Substantia nigra (tissue), 51 donors: ENCODE measurements at places on chromosomes 7 and 10.

- DNase-seq, result no peak
Observed at GRCh38 chr10:55232553-55232952, 431.5 kb upstream of the PCDH15 start.

- no peak for DNase-seq
Observed at GRCh38 chr7:33873518-33873917, 31.8 kb upstream of the BMPER start.

GRCh38 chr10:101032637-101033224 lies 1.7 kb downstream of the SFXN3 start:
- peak; percentile 61 for DNase-seq

DNA sequence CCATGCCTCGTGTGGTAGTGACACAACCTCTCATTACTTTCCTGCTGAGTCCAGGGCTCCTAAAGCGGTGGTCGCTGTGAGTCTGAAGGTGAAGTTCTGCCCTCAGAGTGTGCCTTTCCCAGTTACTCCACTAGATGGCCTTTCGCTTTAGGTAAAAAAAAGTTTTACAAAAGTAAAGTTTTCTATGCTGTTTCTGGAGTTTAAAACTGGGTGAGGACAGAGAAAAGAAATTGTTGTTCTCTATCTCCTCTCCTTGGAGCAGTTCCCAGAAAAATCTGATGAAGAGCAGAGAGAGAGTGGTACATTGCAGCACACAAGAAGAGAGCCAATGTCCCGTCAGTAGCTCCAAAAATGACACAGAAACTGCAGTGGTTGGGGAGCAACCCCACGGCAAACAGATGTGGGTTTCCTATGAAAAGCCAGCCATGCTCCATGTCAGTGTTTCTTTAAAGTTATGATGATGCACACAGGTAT lies 257.1 kb downstream of the GLI3 start:
- no peak for DNase-seq

- DNase-seq, result no peak
Observed at GRCh38 chr10:125779403-125780327, 4.0 kb upstream of the MMP21 start.

DNA sequence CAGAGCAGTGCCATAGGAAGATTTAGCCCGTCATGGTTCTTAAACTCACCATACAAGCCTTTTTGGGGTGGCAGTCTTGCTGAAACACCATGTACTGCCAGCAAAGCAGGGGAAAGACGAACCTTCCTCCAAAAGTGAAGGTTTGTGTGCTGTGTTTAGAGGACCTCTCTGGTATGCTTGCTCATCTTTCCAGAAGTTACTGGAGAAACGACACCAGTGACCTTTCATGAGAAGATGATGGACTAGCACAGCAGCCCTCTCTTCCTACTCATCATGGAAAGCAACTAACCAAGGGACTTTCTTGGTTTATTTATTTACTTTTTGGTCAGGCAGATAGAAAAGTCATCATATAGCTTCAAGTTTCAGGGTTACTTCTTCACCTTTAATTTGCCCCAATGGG lies 247.4 kb downstream of the PTEN start:
- no peak for DNase-seq

GRCh38 chr10:132374176-132374575 lies 22.8 kb upstream of the PWWP2B start:
- no peak for DNase-seq

DNA sequence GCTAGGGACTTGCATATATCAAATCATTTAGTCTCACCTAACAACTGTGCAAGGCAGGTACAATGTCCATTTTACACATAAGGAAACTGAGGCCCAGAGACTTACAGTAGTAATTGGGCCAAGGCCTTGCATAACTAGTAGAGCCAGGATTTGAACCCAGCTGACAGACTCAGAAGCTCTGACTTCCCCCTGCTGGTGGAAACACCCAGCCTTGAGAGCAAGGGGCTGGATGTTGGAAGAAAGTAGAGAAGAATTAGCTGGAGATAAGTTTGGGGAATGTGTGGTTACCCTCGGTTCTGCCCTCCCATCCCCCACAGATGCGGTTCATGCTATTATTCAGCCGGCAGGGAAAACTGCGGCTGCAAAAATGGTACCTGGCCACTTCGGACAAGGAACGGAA lies 2.0 kb downstream of the AP1S1 start:
- no peak for DNase-seq

- no peak for DNase-seq
Observed at GRCh38 chr7:47614450-47614849, 32.5 kb upstream of the TNS3 start.

- DNase-seq, result no peak
Observed at GRCh38 chr10:100554902-100555301, 19.2 kb downstream of the HIF1AN start.

DNA sequence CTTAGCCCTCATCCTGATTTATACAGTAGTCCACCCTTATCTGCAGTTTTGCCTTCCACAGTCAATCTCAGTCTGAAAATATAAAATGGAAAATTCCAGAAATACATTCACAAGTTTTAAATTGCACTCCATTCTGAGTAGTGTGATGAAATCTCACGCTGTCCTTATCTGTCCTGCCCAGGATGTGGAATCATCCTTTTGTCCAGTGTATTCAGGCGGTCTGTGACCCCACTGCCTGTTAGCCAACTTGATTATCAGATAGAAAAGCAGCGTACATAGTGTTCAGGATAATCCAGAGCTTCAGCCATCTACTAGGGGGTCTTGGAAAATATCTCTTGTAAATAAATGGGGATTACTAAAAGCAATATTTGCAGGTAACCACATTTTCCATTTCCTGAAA lies 146.3 kb downstream of the MALRD1 start:
- DNase-seq, result no peak

DNA sequence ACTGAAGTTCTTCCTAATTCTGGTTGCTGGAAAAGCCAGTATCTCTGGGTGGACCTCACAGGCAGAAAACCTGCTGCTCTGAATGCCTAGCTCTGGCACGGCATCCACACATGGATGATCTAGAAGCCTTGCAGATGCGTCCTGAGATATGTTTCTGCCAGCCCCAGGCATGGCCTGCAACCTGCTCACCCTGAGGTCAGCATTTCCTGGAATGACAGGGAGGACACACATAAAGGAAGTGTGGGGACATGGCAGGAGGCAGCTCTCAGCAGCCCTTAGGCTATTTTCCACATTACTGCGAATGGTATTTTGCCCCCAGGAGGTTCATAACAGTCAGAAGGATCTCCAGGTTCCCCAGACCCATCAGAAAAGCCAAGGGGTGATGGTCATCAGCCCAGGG lies 23.2 kb downstream of the PLXNA4 start:
- no peak for DNase-seq

GRCh38 chr10:121624836-121625486 lies 26.7 kb upstream of the FGFR2 start:
- DNase-seq, result no peak

GRCh38 chr7:11430841-11431240 lies 401.2 kb downstream of the THSD7A start:
- no peak for DNase-seq

DNA sequence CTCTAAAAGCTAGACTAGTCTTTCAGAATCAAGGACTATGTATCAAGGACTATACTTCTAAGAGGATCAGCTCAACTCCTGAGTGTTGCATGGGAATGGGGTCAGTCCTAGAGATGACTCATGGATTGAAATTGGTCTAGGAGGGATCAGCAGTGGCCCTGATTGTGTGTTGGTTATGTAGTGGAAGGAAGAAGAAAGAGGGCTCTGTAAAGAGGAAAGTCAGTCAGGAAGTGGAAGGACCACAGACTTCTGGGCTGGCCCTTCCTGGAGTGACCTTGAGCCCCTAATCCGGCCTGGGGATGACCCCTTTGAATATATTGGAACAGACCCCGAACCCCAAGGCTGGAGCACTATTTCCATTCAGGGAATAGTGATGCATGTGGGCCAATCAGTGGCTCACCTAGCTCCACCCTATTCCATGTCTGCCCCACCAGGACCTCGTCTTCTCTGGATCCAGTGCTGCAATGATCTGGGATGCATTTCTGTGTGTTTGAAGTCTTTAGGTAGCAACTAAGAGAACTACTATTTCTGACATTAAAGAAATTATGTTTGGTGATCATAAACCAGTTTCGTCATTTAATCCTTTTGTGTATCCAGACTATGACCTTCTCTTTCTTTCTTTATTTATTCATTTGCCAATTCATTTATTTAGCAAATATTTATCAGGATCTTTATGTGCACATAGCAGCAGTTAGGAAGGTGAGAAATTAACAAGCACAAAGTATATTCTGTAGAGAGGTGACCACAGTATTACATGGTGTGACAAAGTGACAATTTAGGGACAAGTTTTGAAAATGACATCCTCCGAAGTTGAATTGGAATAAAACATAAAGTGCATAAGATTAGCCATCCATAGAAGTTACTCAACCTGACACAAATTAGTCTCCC lies 48.6 kb upstream of the KIF5B start:
- no peak for DNase-seq

DNA sequence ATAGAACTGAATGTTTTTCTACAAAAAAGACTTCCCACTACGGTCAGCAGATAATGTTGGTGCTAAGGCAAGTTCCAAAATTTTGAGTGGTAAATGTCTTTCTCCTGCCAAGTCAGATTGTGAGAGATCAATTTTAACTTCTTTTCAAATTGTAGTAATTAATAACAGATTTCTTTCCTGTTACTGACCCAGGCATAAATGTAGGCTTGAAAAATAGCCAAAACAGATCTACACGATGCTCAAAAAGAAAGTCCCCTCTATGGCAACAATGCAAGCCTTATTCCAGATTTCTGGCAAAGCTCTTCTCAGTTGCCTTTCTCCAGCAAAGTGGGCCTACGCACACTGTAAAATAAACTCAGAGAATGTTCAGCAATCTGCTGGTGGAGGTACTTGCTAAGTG lies 641.0 kb upstream of the NRP1 start:
- no peak for DNase-seq

DNA sequence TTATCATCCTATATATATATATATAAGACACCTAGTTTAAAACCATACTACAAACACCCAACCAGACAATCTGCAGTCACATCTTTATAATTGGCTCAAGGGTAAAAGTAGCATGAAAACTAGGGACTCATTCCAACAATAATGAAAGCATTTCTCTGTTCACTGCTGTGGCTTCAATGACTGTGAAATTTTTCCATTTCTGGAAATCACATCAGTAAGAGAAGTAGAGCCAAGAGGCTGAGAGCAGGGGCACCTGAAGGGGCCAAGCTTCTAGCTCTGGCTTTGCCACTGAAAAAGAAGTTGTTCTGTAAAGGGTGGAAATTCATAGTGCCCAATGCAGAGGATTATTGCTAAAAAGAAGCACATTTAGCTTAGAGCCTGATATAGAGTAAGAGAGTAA lies 158.6 kb upstream of the GLI3 start:
- no peak for DNase-seq

- no peak for DNase-seq
Observed at GRCh38 chr10:113282564-113282963, 270.3 kb upstream of the HABP2 start.

DNA sequence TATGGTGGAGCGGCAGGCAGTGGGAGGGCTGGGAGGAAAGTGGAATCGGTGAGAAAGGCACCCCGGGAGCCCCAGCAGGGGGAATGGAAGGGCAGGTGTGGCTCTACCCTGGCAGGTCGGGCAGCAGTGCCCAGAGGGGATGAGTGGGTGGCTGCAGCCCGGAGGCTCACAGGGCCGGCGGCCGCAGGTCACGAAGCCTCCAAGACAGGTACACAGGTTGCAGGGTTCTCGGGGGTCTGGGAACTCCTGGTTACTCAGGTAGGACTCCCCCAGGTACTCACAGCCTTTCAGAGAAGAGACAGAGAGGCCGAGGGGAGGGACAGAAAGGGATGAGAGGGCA lies 21.8 kb downstream of the KCP start:
- no peak for DNase-seq

- DNase-seq, result no peak
Observed at GRCh38 chr10:37488792-37489657, 363.6 kb downstream of the ANKRD30A start.

DNA sequence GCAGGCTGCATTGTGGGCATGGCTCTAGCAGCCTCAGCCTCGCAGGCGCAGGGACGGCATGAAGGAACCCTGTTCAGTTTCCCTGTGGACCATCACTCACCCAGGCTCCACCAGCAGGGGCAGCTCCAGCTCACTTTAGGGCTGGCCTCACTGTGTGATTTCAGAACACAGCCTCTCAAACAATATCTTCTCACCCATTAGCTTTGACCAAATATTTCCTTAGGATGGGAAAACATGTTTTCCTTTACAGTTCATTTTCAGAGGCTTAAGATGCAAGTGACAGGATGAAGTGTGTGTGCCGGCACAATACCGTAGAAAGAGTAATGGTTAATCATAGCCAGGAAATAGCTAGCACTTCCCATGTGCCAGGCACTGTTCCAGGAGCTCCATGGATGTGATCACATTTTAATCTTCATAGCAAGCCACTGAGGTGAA lies 58.2 kb downstream of the LANCL2 start:
- no peak for DNase-seq

DNA sequence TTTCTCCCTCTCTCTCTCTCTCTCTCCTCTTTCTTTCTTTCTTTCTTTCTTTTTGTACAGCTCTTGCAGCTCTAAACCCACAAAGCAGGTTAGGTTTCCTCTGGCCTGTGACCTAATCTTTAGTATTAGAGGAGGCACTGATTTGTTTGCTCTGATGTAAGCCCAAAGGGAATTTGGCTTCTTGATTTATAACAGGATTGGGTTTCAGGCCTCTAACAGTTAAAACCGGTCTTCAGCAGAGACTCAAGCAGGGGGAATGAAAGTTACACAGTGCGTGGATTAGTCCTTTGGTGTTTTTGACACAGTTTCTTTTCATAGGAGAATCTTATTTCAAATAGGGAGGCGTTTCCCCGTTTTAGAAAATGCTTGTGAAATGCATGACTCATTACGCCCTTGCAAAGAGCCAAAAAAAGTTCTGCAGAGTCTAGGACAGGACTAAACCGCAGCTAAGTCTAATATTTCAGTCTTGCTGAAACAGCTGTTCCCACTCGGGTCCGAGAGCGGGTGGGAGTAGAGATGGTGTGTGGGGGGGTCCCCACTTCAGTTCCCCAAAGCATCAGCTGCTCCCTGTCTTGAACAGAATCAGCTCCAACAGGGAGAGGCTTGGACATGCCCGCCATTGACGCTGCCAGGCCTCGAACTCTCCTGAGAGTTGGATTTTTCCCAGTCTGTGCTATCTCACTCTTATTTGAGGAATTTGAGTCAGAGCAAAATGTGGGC lies 296.5 kb upstream of the PITRM1 start:
- DNase-seq, result no peak

DNA sequence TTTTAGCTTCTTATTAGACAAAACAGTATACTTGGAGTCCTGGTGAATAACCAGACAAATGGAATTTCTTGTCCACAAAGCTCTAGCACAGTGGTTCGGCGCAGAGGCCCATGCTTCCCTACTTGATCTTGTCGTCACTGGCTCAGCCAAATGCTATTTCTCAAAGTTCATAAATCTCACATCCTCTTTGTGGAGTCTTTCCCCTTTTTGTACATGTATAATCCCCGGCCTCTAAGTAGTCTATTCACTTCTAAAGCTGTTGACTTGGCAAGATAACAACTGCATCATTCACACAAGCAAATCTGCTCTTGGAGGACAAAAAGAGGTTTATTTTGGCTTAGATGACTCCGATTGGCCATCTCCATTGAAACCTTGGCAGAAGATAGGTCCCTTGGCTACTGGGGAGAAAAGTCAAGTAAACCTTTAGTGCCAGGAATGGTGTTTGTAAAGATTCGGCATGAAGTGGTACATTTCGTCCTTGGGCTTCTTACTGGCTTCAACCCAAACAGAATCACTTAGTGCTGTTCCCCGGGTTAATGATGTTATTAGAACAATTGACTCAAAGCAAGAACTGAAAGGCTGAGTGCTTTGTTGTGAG lies 5.1 kb upstream of the AKR1E2 start:
- no peak for DNase-seq

GRCh38 chr7:43116451-43116850 lies 4.0 kb downstream of the HECW1 start:
- DNase-seq, result no peak
